H4 (cell line): ENCODE measurements at places on chromosomes 2 and 18. TPM values are rescaled to one million over a fixed set of nuclear protein-coding genes. Genes with fewer than 3 reads are reported as not detected.

GRCh38 chr2:128636802-128637147, 318.1 kb upstream of the HS6ST1 start:
- DNase-seq = no peak

DNA sequence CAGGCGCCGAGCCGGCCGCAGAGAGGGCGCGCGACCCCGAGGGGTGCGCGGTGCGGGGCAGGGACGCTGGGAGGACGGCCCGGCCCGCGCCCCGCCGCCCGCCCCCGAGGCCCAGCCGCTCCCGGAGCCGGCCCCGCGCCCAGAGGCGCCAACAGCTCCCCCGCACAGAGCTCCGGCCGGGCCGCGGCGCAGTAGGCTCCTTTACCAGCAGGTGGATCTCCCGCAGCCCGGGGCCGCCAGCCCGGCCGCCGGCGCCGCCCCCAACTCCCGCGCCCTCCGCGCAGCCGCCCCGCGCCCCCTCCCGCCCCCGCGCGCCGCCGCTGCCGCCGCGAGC, 258 bp downstream of the MGAT4A start:
- DNase-seq = no peak

GRCh38 chr2:163665817-163666216, 70.0 kb downstream of the FIGN start:
- peak; percentile 19 for DNase-seq

DNA sequence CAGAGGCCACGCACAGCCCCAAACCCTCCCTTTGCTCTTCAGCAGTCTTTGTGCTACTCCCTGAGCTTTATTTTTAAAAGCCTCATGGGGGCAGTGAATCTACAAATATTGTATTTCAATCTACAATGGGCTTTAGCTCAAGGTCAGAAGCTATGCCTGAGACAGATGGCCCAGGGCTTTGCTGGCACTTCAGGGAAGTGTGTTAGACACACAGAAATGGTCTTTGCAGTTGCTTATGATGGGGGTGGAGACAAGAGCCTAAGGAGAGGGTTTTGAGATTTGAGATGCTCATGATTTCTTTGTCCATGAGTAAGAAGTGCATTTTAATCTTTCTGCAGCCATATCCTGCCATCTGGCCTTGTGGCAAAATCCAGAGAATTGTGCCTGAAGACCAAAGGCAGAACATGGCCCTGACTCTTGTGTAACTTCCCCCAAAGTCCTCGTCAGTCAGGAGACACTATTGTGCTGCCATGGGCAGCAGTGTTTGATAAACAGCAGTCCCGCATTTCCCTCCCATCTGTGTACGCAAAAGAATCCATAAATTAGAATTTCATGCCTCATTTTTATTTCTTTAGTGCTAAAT, 92.6 kb downstream of the VAPA start:
- DNase-seq = peak; percentile 33

- DNase-seq = peak; percentile 41
Observed at GRCh38 chr2:121297217-121297830, 12.3 kb upstream of the TFCP2L1 start.

The RGPD8 gene
- 1.5 and 2.0 TPM in 2 replicates for total RNA-seq
